Activated T-cell treated with anti-CD3 and anti-CD28 coated beads, Interleukin-2, amount 50 U/mL, for 72 hours (primary cell): ENCODE measurements at places on chromosomes 2 and 18.

DNA sequence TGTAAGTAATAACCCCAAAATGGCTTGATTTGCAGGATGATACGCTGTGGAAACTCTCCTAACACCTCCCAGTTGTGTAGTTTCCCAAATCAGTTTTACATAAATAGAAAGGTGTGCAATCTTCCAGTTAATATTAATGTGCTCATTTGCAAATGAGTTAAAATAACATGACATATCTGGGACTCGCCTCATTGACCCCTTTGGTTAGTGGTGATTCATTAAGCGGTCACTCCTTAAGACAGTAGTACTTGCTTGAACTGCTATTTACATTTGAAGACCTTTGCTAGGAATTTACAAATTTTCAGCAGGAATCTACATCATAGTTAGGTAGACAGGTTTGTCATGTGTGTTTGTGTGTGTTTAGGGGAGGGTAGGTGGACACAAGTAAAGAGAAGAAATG, 1367.7 kb upstream of the CELF4 start:
- no peak for DNase-seq

- DNase-seq, result no peak
Measured at GRCh38 chr2:175883586-175884194, 118.4 kb downstream of the LNPK start.

GRCh38 chr2:234492717-234493485, 4.0 kb downstream of the ARL4C start:
- DNase-seq, result no peak

GRCh38 chr2:73202156-73203054, at the start of gene NOTO:
TSS of gene NOTO (plus strand) at chr2:73202574. CDS start at chr2:73202667, 93 bp downstream.
- no peak for DNase-seq

GRCh38 chr2:128642821-128643220, 324.2 kb upstream of the HS6ST1 start:
- DNase-seq, result no peak

- DNase-seq, result no peak
Measured at GRCh38 chr18:37403788-37404187, 161.8 kb downstream of the CELF4 start.

- peak; percentile 64 for DNase-seq
Measured at GRCh38 chr2:219119422-219120043, 41.1 kb downstream of the NHEJ1 start.

DNA sequence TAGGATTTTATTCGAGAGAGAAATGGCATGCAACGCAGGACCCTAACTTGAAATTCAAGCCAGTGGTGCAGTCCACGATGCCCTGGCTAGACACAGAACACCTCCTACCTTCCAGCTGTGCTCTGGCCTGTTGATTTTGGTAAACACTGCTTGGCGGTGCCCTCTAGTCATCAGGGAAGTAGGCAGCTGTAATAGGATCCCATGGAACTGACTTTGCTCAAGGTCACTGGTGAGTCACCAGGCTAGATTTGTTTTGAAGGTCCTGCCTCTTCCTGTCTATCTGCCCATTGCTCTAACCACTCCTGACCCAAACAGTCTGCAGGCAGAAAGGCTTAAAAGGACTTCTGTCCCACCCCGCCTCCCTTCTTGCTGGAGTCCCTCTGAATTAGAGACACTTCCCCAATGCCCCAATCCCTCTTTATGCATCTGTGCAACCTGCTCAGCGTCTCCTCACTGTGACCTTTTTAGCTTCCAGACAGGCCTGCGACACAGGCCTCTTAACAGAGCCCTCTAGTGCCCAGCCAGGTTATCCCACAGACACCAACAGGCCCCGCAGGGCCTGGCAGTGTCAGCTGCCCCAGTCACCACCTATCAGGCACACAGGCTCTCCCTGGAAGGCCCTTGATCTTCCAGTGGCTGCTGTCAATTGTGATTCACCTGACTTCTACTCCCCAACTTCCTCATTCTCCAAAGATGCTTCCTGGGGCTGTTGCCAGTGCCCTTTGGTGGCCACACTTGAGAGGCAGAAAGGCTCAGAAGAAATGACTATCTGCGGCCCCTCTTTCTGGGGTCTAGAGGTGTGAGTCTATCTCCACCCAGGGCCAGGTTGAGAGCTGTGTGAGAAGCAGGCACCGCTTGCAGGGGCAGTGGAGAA, 5.2 kb downstream of the TMEM127 start:
- DNase-seq, result peak; percentile 41

GRCh38 chr2:20015482-20016083, 3.1 kb upstream of the MATN3 start:
- DNase-seq, result no peak

GRCh38 chr2:28821295-28821958, 10.8 kb downstream of the SPDYA start:
- peak; percentile 62 for DNase-seq

GRCh38 chr2:230230087-230230486, 4.6 kb downstream of the SP140 start:
- DNase-seq, result no peak

- DNase-seq, result no peak
Measured at GRCh38 chr2:111896024-111896423, 2.4 kb upstream of the MERTK start.

DNA sequence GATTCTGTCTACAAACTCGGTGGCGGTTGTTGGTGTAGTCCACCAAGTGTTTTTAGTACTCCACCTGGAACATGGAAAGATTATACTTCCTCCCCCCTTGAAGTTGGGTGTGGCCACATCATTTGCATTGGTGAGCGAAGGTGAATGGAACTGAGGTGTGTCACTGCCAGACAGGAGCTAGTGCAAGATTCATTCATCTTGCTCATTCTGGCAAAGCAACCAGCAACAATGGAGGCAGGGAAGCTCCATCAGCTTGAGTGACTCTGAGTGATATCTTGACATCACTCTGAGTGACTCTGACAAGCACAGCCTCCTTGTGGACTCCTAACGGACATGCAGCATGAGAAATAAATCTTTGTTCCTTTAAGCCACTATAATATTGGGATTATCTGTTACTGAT, 54.7 kb upstream of the SLC1A4 start:
- DNase-seq, result no peak

DNA sequence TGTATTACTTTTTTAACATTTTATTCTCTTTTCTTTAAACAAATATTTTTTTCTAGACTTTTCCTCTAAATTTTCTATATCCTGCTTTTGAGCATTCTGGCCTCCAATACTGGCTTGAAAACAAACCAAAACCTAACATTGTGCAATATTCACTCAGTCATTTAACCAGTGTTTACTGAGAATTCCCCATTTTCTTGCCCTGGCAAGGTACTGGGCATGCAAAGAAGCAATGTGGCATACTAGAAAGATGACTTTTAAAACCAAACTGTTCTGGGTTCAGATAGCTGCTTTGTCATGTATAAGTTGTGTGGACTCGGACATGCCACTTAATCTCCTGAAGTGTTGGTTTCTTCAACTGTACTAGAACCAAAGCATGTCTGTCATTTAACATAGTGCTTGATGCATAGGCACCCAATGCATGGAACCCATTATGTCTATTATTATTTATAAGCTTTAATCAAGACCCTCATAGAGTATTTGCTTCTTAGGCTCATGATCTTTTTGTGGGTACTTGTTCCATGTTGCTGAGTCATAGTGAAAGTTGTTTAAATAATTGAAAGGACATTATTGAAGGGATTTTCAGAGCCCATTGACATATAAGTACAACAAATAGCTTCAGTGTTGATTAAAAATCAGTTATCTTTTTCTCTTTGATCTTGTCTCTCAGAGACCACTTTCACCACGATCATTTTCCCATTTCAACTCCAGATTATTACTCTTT, 185.4 kb upstream of the OSR1 start:
- DNase-seq, result no peak

DNA sequence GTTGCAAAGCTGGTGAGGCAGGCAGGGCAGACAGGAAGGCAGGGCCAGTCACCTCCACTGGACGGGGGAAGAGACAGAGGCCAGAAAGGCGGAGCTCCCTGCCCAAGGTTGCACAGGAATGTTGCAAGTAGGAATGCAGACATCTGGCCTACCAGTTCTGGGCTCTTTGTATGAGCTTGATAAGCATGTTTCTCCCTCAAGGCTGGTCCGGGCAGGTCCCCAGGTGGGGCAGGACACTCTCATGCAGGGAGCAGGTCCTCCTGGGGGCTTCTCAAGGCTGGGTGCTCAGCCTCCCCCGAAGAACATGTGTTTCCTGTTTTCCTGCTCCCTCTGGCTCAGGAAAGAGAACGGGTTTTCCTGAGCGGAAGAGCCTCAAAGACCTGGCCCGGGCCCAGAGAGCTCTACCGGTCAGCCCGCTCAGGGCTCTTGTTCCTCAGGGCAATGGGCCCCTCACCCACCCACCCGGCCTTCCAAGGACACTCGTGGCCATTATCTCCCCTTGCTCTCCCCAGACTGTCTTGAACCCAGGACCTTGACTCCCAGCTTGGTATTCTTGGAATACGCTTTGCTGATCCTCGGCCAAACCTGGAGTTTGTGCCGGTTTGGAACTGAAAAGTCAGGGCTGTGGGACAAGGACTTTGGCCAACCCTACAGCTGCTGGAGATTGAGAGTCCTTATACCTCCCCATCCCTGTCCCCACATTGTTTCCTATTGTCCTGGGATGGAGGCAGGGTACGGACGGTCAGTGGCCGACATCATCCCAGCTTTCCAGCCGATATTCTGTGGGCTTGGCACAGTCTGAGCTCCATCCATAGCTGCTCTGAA, 87.7 kb upstream of the HAAO start:
- DNase-seq, result no peak

- no peak for DNase-seq
Measured at GRCh38 chr2:240965296-240965904, 33.0 kb upstream of the SNED1 start.

- DNase-seq, result no peak
Measured at GRCh38 chr18:24964216-24964615, 387.8 kb downstream of the ZNF521 start.

DNA sequence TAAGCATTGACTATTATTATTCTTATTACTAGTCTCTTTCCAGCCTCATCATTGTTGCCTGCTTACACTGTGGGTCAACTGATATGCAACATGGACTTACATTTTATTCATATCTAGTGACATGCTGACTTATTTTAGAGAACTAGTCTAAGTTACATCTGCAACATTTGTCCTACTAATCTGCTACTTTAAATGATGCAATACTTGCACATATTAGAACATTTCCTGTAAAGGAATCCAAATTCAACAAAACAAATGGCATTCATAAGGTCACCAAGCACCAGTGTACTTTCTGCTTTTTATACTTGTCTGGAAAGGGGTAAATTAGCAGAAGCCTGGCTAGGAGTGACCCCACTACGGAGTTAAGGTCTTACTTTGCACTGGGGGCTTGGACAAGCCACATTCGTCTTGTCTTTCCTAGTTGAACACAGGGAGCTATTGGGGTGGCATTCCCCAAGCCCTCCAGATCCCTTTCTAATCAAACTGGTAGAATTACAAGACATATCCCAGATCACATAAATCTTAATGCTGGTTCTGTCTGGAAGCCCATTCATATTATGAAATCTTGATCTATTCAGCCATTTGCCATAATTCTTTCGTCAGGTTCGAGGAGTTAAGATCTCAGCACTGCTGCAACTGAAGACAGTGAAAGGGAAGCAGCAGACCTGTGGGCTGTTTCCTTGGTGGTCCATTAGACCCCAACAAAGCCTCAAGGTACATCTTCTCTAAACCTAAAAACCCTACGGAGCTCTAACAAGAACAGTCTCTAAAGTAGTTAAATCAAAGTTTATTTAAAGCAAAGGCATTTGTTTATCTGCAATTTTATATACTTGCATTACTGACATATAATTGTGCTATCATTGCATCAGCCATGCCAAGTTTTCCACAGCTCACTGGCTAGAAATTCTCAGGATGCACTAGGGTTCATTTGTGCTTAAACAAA, 49.9 kb upstream of the RTN4 start:
- peak; percentile 7 for DNase-seq

- DNase-seq, result peak; percentile 43
Measured at GRCh38 chr2:65320042-65320725, 92.6 kb downstream of the ACTR2 start.

- no peak for DNase-seq
Measured at GRCh38 chr2:6249557-6249956, 557.4 kb downstream of the SOX11 start.

- no peak for DNase-seq
Measured at GRCh38 chr2:105057005-105057404, 19.1 kb downstream of the MRPS9 start.

- DNase-seq, result peak; percentile 37
Measured at GRCh38 chr18:77208964-77209363, 40.7 kb upstream of the GALR1 start.

DNA sequence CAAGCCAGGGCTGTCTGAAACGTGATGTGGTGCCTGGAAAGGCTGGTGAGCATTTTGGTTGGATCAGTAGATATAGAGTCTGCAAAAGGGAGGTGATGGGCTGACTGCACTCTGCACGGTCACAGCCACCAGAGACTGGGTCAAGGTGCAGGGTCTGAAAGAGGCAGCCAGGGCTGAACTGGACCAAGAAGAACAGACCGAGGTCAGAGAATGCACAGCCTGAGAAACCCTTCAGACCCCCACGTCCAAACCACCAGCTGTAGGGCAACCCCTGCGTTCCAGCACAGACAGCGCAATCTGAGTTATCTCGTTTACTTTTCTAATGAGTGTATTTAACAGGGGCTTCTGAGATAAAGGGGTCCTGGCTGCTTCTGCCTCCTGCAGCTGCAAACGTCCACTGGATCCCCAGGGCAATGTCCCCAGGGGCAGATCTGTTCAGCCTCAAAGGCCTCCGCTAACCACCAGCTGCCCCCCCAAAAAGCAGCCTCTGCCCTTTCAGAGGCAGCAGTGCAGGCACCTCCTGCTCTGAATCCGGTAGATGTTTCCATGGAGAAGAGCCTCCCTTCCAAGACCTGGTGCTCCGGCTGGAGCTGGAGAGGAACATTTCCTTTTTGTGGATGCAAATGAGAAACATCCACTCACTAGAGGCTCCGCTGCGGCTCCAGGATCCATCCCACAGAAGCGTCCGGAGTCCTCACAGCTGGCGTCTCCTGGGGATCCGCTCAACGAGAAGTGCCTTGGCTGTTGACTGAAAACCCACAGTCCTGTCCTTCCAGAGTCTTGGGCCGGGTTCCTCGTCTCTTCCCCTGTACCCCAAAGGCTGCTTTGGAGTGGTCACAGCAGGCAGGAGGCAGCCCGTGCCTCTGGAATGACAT, 970 bp upstream of the KCNG2 start:
- DNase-seq, result no peak

GRCh38 chr2:104774631-104775030, 79.3 kb upstream of the POU3F3 start:
- DNase-seq, result no peak

- DNase-seq, result no peak
Measured at GRCh38 chr2:239805414-239805813, 219.7 kb downstream of the NDUFA10 start.

DNA sequence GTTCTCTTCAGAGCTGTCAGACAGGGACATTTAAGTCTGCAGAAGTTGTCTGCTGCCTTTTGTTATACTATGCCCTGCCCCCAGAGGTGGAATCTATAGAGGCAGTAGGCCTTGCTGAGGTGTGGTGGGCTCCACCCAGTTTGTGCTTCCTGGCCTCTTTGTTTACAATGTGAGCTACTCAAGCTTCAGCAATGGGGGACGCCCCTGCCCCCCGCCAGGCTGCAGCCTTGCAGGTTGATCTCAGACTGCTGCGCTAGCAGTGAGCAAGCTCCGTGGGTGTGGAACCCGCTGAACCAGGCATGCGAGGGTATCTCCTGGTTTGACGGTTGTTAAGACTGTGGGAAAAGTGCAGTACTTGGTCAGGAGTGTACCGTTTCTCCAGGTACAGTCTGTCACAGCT, 24.0 kb upstream of the PAIP2B start:
- no peak for DNase-seq
